Ureter (tissue), 1 donor: ENCODE measurements at places on chromosomes 7 and 10. TPM values are rescaled to one million over a fixed set of nuclear protein-coding genes. Genes with fewer than 3 reads are reported as not detected.

DNA sequence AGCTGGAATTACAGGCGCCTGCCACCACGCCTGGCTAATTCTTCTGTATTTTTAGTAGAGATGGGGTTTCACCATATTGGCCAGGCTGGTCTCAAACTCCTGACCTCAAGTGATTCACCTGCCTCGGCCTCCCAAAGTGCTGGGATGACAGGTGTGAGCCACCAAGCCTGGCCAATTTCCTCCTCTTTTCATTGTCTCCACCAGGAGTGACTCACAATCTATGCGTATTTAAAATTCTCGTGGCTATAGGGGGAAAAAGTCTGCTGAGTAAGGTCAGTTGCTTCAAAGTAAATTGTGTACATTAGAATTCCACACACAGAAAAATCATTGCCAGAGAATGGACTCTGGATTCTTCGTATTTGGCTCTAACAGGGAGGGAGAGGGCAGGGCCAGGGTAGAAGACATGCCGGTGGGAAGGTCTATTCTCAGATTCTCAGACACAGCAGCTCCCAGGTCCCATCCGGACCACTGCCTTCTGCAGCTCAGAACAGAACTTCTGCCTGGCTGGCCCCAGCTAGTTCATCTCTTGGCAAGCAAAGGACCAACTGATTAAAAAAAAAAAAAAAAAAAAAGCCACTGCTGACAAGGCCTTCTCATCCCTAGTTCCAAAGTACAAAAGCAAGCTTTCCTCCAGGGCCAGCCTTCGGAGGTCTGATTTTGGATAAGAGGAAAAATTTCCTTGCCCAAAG is 22.2 kb downstream of the PSPH start:
- DNase-seq = no peak

- DNase-seq = no peak
Measured at GRCh38 chr7:131197920-131198615, 129.6 kb upstream of the MKLN1 start.

- DNase-seq = no peak
Measured at GRCh38 chr7:36295090-36295489, 94.6 kb upstream of the ANLN start.

DNA sequence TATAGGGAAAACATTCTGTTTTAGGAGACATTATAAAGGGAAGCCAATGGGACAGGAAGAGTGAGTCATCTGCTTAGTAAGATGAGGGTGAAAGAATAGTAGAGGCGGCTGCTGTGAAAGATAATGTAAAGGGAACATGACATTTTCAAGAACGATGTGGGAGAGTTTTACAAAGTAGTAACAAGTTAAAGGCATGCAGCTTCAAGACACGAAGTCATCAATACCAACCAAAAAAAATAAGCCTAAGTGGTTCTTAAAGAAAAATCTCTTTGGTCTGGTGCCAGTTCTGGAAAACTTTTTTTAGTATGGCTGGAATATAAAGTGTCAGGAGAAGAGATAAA is 6.1 kb downstream of the GSTO1 start:
- no peak for DNase-seq

DNA sequence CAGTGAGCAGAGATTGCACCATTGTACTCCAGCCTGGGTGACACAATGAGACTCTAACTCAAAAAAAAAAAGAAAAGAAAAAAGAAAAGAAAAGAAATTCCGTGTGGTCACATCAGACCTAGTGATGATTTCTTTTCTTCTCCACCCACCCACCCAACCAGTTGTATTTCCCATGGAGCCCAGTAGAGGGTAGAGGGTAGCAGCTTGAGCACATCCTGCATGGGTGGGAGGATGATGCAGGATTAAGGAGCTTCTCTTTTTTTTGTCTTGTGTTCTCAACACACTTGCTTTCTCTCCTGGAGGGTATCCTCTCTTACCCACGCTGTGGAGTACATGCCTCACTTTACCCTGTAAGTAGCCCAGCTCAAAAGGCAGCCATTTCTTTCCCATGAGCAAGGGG is 118.6 kb upstream of the CARD11 start:
- no peak for DNase-seq

DNA sequence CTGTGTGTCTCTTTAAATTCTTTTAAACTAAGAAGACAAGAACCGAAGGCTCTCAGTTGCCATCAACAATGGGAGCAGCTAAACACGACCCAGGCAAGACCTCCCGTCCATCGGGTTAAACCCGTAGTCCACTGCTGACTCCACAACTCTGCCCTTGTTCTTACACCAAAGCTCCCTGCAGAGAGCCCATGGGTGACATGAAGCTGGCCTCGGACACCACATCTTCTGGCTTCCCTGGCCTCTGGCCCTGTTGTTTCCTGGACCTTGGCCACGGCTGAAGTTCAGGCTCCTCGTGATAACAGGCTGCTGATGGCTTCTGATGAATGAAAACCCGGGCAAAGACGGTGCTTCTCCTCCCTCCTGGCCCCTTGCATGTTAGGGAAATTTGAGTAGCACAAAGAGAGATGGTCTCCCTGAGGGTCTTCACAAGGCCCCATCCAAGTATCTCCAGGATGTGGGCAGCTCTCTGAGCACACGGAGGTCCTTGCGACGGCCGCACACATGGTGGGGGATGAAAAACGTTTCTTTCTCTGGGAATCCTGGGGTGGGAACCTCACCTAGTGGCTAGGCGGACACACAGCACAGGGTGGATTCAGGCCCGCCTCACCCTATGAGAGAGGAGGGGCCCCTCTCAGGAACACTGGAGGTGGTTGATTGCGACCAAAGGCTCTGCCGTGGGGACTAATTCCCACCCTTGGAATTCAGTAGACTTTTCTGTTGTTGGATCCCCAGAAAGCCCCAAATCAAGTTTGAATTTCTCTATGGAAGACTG is 271.1 kb downstream of the ADARB2 start:
- DNase-seq = no peak

GRCh38 chr10:78194050-78194449 is 160.4 kb downstream of the RPS24 start:
- no peak for DNase-seq

Gene ZNF775
- total RNA-seq = 3.6 TPM

DNA sequence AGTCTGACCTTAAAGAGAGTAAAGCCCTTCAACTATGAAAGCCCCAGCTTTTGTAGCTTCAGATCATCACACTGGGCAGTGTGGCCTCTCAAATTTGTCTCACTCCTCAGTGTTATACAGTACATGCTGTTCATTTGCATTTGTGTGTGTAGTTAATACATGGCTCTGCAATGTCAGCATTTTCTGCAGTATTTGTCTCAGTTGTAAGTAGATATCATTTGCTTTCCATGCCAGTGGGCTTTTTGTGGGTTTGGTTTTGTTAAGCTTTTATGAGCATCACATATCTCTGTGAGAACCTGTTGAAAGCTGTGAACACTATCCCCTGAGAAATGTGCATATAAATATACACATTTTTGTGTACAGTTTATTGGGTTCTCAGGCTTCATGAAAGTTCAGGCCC is 57.0 kb downstream of the ZNF277 start:
- DNase-seq = no peak

- no peak for DNase-seq
Measured at GRCh38 chr10:122475591-122476332, 14.4 kb downstream of the HTRA1 start.

Gene MSMB
- not detected for total RNA-seq

DNA sequence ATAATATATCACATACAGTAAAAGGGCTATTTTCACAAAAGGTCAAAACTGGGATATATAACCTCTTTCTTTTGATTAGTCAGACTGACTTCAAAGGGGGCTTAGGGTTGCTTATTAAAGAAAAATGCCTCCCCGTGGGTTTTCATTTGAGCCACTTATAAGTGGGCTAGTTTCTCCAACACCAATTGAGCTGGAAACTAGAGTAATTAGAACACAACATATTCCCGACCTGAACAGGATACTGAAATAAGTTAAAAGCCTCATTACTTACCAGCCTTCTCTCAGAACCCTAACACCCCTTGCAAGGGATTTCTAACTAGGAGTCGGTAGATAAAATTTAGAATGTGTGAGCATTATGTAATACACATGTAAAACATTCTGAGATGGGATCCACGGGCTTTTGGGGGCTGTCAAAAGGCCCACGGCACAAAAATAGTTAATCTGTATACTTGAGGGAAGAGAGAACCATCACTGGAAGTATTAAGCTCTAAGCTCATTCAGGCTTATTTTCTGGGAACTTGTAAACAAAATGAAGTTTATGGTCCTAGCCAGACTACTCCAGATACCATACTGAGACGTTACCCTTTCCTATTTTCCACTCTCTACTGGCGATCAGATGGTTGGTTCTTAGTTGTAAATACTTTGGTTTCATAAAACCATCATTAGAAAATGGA is 29.3 kb upstream of the KMT2E start:
- no peak for DNase-seq

GRCh38 chr7:105782391-105783042 is 93.9 kb downstream of the ATXN7L1 start:
- DNase-seq = no peak

DNA sequence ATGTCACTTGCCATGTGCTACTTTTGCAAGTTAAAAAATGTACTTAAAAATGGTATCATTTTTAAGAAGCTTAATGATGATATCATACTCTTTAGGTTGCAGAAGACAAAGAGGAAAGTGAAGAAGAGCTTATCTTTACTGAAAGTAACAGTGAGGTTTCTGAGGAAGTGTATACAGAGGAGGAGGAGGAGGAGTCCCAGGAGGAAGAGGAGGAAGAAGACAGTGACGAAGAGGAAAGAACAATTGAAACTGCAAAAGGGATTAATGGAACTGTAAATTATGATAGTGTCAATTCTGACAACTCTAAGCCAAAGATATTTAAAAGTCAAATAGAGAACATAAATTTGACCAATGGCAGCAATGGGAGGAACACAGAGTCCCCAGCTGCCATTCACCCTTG is 6.1 kb downstream of the LMOD2 start:
- no peak for DNase-seq

GRCh38 chr10:125820701-125821100 is 2.4 kb downstream of the UROS start:
- DNase-seq = no peak

DNA sequence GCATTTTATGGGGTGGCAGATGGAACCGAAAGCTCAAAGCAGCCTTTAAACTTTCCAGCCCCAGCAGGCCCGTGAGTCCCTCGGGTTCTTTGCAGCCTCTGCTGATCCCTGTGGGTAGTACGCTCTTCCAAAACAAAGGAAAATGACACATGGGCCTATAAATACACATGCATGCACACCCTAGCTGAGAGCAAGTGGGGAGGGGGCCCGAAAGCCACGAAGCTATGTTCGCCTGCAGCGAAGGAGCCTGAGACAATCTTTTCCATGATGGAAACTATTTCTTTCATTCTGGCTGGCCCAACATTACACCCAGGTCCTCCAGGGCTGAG is 32.2 kb downstream of the CALML5 start:
- DNase-seq = no peak

- DNase-seq = no peak
Measured at GRCh38 chr10:133079836-133080682, 7.7 kb upstream of the ADGRA1 start.

- DNase-seq = no peak
Measured at GRCh38 chr7:46658281-46658680, 737.2 kb upstream of the IGFBP3 start.
